ENCODE measurements at places on chromosomes 1 and 21. TPM values are rescaled to one million over a fixed set of nuclear protein-coding genes. Genes with fewer than 3 reads are reported as not detected.

The MLLT11 gene
- total RNA-seq: 4.1 TPM

The ZMYND12 gene
- not detected for total RNA-seq

The IL12RB2 gene
- 9.4 TPM for total RNA-seq

The MYOG gene
- total RNA-seq: 2.6 TPM

The TPTE gene
- 2.9 TPM for total RNA-seq

The CELA3A gene
- total RNA-seq: not detected

The RASSF5 gene
- 25.3 TPM for total RNA-seq

The PTPN22 gene
- total RNA-seq: 3.1 TPM

The IRF6 gene
- total RNA-seq: 40.0 TPM

The USH2A gene
- total RNA-seq: 2.2 TPM

The SLAMF1 gene
- 0.24 TPM for total RNA-seq

The SLAMF6 gene
- 0.96 TPM for total RNA-seq
